Stimulated activated CD8-positive, alpha-beta memory T cell treated with anti-CD3 and anti-CD28 coated beads, Interleukin-2, amount 100 ng/mL, for 1 hour (primary cell): ENCODE measurements at places on chromosomes 7 and 10.

DNA sequence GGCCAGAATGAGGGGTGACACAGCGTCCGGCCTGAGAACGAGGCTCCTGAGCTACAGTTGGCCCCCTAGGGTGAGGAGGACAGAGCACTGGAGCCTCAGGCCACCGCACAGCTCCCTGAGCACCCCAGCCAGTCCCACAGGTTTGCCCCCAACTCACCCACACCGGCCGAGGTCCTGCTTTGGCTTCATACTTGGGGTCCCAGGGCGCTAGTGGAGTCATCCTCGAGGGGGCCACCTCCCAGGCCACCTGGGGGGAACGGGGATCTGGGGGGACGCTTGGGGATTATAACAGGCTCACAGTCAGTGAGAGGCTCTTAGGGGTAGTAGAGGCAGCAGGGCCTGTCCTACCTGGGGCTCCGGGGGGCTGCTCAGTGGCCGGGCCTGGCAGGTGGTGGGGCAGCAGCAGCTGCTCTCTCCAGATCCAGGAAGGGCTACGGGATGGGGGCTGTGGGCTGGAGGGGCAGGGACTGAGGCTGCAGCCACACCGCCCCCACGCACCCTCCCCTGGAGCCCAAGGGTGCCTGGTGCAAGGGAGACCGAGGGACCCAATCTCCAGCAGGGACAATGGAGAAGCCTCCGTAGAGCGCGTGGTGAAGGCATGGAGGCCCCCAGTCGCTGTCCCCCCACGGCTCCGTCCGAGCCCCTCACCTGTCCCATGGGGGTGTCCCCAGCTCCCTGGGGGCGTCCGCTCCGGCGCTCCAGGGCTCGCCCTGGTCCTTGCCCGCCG, 588 bp downstream of the SAP25 start:
- no peak for DNase-seq

- DNase-seq: no peak
These were observed 2.0 kb upstream of the TNRC18 start for GRCh38 chr7:5425507-5426225.

DNA sequence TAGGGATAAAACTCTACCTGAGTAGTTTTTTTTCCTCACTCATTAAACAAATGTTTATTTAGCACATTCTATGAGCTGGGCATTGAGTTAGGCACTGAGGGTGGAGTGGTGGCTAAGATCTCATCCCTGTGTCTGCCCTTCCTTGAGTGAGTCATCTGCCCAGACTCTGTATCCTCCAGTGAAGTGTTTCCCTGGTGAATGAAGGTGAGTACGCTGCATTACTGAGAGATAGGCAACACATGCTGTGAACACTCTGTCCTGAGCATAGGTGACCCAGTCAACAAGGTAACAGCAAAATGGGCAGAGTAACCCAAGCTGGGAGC, 5.8 kb downstream of the PITX3 start:
- no peak for DNase-seq

GRCh38 chr7:135653340-135654080, 8.8 kb upstream of the STMP1 start:
- no peak for DNase-seq

DNA sequence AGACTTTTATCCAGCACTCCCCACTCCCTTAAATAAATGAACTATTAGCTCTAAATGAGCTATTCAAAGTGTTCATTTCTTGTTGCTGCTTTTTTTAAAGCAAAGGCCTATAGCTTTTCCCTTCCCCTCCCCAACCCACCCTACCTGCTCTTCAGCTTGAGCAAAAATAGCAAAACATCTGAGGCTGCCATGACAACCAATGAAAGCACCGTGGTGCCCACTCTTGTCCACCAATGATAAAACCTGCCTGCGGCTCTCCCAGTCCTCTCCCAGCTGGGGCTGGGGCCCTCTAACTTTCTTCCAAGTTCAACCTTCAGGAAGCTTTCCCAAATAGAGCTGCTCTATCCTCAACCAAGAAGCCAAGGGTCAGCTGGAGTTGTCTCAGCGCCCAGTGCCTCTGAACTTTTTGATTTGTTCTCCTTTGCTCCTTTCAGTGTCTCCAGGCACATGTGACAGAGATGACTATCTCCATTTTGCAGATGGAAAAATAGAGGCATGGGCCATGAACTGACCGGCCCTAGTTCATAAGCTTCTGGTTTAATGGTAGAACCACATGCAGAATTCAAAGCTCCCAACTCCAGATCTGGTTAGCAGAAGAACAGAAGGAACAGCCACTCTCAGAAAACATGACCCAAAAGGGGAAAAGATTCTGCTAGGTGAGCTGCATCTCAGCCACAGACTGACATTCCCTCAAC, 47.7 kb downstream of the PIK3AP1 start:
- DNase-seq: no peak

DNA sequence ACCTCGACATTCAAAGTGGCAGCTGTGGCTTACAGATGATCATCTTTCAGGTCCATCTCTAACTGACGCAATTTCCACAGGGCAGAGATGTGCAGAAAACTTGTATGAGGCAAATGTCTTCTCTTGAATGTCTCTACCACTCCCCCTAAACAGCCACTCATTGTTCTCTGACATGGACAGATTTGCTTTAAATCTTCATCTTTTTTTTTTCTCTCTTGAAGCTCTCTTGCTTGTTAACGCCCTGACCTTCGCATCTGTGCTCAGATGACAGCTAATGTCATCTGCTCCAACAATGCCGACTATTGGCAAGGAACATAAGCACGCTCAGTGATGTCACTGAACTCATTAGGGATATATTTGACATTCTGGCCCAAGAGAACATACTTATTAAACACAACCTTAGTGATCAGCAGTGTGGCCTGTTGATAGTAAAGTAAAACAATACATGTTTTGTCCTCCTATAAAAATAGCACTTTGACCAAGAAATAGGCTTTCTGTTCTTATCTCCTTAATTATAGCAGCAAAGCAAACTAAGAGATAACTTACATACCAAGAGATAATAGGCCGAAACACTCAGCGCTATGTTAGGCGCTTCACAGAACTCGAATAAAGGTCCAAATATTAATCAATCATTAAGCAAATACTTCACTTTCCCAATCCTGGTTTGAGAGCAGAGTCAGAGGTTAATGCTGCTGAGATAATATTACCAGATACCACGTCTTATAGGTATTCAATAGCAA, 583.5 kb downstream of the PARD3 start:
- DNase-seq: no peak

DNA sequence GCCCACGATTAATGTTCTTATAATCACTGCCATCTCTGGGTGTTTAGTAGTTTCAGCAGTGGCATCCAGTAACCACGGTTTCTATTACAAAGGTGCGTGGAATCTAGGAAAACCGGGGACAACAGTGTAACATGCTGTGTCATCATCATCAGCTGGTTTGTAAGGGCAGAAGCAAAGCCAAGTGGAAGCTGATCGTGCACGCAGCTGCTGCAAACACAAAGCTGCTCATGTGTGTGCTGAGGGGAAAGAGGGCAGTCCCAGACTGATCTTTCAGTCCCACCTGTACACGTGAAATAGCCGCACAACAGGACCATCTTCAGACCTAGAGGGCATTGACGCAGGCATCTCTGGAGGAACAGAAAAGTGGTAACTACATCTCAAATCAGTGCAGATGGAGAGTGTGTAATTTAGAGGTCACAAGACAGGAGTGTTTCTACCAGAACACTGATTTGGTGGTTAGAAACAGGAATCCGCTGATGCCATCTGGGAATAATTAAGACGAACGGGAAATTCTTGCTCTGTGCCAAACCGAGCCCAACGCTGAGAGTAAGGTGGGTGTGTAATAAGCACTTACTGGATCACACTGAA, 13.4 kb downstream of the ANKRD16 start:
- no peak for DNase-seq
